ENCODE measurements at places on chromosomes 11 and 22. TPM values are rescaled to one million over a fixed set of nuclear protein-coding genes. Genes with fewer than 3 reads are reported as not detected.
A peak's percentile ranks its signal among the peaks of the same experiment; 100 is the strongest.

GRCh38 chr11:115206365-115207022 lies 297.7 kb downstream of the CADM1 start:
- H3K4me1 ChIP-seq = no peaks in the 10 kb centered on the region
- no peaks in the 10 kb centered on the region for H3K27me3 ChIP-seq
- no peak overlapping the region for H3K4me3 ChIP-seq
- DNase-seq = no peak
- H3K36me3 ChIP-seq = no peaks in the 10 kb centered on the region

DNA sequence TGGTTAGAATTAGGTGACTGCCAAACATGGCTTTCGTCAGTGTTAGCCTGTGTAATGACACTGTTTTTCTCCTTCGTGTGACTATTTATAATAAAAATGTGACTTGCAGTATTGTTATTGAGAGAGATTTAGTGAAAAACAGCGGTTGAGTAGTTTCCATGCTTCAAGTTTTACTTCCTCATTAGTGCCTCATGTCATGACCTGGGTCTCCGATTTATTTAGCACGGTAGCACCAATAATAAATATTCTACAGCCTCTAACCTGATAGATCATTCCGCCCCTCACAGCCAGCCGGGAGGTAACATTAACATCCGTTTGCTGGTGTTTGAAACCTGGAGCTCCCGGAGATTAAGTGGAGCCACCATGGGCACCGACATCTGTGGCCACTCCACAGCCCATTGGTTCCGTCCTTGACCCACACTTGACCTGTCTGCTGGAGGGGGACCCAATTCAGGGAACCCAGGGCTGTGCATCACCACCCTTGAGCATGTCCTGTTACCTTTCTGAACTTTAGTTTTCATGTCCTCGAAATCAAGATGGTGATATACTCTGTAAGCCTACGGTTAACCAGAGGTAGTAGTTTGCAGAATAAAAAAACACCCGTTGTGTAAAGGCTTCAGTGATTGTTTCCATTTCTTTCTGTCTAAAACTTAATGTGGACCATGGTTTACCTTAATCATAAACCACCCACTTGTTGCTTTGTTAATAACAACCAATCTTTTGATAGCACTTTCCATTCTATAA lies 104.1 kb downstream of the ATXN10 start:
- no peaks in the 10 kb centered on the region for H3K36me3 ChIP-seq
- no peak overlapping the region for H3K27ac ChIP-seq
- H3K27me3 ChIP-seq = no peaks in the 10 kb centered on the region
- no peak overlapping the region for H3K4me3 ChIP-seq
- no peak for DNase-seq
- no peaks in the 10 kb centered on the region for H3K4me1 ChIP-seq

GRCh38 chr22:23698094-23698493 lies 7.3 kb downstream of the RGL4 start:
- no peaks in the 10 kb centered on the region for H3K27me3 ChIP-seq
- peaks cover 66% of the 10 kb centered on the region for H3K36me3 ChIP-seq
- no peak overlapping the region for H3K27ac ChIP-seq
- no peak overlapping the region for H3K4me3 ChIP-seq

GRCh38 chr22:17115945-17116565 lies 5.1 kb downstream of the TMEM121B start:
- H3K27ac ChIP-seq = peak overlapping the region; percentile 67
- no peaks in the 10 kb centered on the region for H3K27me3 ChIP-seq
- DNase-seq = no peak
- no peaks in the 10 kb centered on the region for H3K36me3 ChIP-seq
- peak overlapping the region; percentile 7 for H3K4me3 ChIP-seq
- H3K4me1 ChIP-seq = peaks cover 65% of the 10 kb centered on the region

DNA sequence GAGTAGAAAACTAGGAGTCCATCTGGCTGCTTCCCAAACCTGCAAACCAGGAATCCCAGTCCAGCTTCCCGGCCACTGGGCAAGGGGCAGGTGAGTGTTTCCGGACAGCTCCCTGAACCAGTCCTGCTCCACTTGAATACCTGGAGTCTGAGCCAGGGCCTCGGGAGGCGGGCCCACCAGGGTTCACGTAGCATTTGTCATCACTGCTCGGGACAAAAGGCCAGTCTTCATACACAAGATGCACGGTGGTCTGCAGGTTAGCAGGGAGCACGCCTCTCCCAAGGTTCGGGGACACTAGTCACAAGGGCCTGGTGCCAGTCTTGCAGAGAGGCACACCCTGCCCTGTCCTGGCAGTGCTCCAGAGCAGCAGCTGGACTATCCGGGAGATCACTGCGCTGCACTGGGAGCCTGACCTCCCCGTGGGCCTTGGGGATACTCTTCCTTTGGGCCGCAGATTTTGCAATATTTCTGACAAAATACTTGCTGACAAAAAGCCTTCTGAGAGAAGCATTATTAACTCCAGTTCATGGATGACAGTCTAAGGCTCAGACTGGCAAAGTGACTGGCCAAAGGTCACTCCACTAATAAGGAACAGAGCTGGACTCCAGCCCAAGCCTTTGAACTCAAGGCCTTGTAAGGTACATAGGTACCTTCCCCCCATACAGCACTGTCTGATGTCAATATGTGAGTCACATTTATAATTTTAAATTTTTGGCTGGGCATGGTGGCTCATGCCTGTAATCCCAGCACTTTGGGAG lies 25.1 kb downstream of the CD6 start:
- H3K27me3 ChIP-seq = no peaks in the 10 kb centered on the region
- DNase-seq = no peak
- H3K4me3 ChIP-seq = no peak overlapping the region
- no peak overlapping the region for H3K27ac ChIP-seq

GRCh38 chr22:36369922-36370791 lies 17.6 kb downstream of the MYH9 start:
- no peak for DNase-seq
- no peaks in the 10 kb centered on the region for H3K27me3 ChIP-seq
- H3K4me1 ChIP-seq = peaks cover 99% of the 10 kb centered on the region

DNA sequence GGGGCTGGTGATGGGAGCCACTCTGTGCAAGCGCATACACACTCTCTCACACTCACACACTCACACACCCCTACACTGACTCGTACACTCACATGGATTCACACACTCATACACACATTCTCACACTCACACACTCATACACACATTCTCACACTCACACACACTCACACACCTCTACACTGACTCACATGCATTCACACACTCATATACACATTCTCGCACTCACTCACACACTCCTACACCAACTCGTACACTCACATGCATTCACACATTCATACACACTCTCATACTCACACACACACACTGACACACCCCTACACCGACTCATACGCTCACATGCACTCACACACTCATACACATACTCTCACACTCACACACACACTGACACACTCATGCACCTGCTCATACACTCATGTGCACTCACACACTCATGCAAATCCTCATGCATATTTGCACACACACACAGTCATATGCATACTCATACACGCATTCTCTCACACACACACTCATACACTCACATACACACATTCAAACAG lies 5.1 kb downstream of the KRTAP5-11 start:
- no peak overlapping the region for H3K27ac ChIP-seq
- no peaks in the 10 kb centered on the region for H3K4me1 ChIP-seq
- no peaks in the 10 kb centered on the region for H3K27me3 ChIP-seq
- DNase-seq = no peak
- no peaks in the 10 kb centered on the region for H3K36me3 ChIP-seq

DNA sequence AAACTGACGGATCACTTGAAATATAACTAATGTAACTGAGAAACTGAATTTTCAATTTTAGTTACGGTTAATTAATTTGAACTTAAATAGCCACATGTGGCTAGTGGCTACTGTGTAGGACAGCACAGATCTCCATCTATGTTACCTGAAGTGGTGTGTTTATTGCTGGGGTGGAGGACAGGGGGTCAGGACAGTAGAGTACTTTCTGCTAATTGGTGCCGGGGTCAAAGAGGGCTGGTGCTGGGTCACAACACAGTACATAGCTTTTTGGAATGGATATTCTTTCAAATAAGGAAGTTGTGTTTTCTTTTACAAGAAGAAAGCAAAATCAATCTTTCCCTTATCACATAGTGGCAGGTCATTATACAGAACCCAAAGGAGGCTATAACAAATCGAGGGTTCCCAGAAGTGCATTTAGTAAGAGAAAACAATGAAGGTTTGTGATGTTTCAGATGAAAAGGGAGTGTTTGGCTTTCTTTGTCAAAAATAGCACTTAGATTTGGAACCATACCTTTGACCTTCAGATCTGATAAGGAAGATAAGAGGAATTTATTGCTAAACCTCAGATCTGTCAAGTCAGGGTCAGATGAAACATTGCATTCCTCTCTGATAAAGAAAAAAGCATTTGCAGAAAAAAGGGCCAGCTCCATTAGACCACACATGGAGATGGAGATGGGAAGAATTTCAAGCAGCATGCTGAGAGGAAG lies 384.5 kb downstream of the AASDHPPT start:
- H3K27ac ChIP-seq = no peak overlapping the region
- no peaks in the 10 kb centered on the region for H3K4me1 ChIP-seq
- H3K27me3 ChIP-seq = no peaks in the 10 kb centered on the region
- no peaks in the 10 kb centered on the region for H3K36me3 ChIP-seq

DNA sequence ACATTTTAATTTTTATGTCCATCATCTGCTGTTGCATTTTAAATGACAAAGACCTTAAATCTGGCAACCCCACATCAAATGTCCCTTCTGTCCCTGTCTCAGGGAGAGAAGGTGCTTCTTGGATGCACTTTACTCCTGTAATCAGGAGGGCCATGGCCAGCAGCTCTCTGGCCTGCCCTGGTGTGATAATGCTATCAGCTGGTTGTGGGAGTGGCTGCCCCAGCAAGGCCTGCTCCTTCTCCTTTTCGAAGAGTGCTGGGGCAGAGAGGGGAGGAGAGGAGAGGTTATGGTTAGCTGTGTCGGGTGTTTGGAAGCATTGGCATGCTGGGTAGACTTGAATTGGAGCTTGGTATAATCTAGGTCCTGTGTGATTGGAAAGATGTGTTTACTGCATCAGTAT lies 12.8 kb downstream of the TNRC6B start:
- H3K27me3 ChIP-seq = no peaks in the 10 kb centered on the region
- DNase-seq = no peak
- H3K4me1 ChIP-seq = peaks cover 59% of the 10 kb centered on the region
- H3K4me3 ChIP-seq = no peak overlapping the region

DNA sequence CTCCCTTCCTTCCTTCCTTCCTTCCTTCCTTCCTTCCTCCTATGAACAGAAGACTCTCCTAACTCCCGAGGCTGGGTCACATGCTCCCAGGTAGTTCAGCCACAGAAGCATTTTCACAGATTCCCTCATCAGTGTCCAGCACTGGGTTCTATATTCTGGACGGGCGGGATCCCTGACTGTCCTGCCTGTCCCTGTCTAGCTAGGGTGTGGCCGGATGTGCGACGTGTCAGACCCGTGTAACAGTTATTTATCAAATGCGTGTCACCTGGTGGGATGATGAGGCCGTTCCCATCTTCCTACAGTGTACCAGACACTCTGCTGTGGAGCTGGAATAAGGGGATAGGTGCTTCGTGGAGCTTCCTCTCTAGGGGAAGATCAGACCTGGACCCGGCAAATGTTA lies 901.0 kb downstream of the BRD1 start:
- H3K27me3 ChIP-seq = peaks cover 7% of the 10 kb centered on the region
- no peaks in the 10 kb centered on the region for H3K36me3 ChIP-seq
- no peak overlapping the region for H3K4me3 ChIP-seq
- DNase-seq = no peak

DNA sequence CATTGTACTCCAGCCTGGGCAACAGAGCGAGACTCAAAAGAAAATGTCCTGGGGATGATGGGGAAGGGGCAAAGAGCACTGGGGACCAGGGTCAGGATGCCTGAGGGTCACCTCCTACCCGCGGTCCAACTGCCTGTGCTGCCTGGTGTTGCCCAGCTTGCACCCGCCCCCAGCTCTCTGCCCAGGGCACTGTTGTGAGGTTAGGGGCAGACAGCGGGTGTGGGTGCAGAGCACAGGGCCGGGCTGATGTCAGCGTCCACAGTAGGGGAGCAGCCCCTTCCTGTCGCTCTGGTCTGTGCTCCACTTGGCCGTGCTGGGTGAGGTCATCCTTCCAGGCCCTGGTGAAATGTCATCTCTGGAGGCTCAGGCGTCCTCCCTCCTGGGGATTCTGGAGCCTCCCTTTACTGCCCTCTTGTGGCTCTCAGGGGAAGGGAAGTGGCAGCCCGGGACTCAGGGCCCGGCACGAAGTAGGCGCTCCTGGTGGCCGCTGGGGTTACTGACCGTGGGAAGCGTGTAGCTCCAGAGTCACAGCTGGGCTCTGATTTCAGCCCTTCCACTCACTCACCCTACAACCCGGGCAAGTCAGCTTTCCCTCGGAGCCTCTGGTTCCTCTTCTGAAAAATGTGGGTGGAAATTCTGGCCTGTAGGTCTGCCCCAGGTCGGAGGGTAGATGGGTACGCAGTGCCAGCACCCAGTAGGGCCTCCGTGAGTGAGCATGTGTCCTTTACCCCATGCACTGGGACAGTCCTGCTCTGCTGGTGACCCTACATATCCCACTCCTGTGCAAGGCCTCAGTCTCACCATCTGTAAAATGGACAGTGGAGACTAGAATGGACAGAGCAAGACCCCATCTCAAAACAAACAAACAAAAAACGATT lies 17.3 kb upstream of the PRR5 start:
- peaks cover 57% of the 10 kb centered on the region for H3K4me1 ChIP-seq
- H3K27ac ChIP-seq = no peak overlapping the region
- DNase-seq = peak; percentile 71
- no peaks in the 10 kb centered on the region for H3K27me3 ChIP-seq
- peak overlapping the region; percentile 13 for H3K4me3 ChIP-seq

DNA sequence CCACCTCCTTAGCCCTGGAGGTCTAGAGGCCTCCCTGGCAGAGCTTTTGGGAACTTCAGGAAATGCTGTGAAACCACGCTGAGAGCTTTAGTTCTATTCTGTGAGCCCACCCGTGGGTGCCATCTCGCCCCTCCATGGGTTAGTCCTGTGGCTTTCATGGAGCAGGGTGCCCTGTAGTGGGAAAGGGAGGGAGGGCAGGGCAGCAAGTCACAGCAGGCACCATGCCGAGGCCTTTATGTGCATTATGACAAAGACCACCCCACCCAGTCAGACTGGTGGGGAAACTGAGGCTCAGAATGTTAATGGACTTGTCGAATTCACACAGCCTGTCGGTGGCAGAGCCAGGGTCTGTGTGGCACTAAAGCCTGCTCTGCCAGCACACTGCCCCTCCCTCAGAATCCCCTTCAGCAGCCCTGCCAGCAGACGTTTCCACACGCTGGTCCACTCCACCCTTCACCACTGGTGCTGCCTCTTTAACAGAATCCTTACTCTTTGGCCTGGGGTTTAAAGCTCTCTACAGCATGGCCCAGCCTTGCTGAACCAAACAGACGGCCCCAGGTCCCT lies 13.4 kb downstream of the TMPRSS13 start:
- H3K4me3 ChIP-seq = no peak overlapping the region
- DNase-seq = no peak
- no peaks in the 10 kb centered on the region for H3K27me3 ChIP-seq
- H3K36me3 ChIP-seq = no peaks in the 10 kb centered on the region
- no peaks in the 10 kb centered on the region for H3K4me1 ChIP-seq

GRCh38 chr11:123055191-123055901 lies 6.6 kb downstream of the HSPA8 start:
- H3K4me3 ChIP-seq = no peak overlapping the region
- no peak for DNase-seq
- H3K27ac ChIP-seq = peak overlapping the region; percentile 7
- H3K4me1 ChIP-seq = peaks cover 60% of the 10 kb centered on the region

Gene RIN1
- total RNA-seq = 1.6 TPM

Gene OR10G6
- total RNA-seq = not detected

Gene DAGLA
- 0.52 TPM for total RNA-seq

Gene EHF
- total RNA-seq = not detected

Gene SCGB1A1
- total RNA-seq = not detected

Gene RIMBP3B
- total RNA-seq = 0.11 TPM

Gene FJX1
- total RNA-seq = not detected

Gene KIRREL3
- total RNA-seq = not detected

All from CD4-positive, alpha-beta T cell (primary cell).